Naive B cell (primary cell): ENCODE measurements at places on chromosomes 16 and 17.

- DNase-seq = no peak
Measured at GRCh38 chr16:49632795-49633184, 223.1 kb downstream of the ZNF423 start.

- DNase-seq = no peak
Measured at GRCh38 chr17:77429369-77429968, 288.7 kb downstream of the SEC14L1 start.

DNA sequence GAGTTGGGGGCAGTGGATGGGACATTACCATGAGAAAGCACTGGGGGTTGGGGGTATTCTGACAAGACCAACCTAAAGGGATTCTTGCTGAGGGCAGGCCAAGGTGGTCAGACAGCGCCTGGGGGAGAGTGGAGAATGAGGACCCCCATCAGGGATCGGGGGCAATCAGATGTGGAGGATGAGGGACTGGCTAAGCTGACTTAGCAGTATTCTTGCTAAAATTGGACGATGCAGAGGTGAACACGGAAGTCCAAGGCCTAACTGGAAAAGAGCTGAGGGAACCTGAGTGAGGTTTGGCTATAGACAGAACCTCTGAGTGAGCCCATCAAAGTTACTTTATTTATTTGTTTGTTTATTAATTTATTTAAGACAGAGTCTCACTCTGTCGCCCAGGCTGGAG is 9.2 kb downstream of the QPRT start:
- DNase-seq = no peak

DNA sequence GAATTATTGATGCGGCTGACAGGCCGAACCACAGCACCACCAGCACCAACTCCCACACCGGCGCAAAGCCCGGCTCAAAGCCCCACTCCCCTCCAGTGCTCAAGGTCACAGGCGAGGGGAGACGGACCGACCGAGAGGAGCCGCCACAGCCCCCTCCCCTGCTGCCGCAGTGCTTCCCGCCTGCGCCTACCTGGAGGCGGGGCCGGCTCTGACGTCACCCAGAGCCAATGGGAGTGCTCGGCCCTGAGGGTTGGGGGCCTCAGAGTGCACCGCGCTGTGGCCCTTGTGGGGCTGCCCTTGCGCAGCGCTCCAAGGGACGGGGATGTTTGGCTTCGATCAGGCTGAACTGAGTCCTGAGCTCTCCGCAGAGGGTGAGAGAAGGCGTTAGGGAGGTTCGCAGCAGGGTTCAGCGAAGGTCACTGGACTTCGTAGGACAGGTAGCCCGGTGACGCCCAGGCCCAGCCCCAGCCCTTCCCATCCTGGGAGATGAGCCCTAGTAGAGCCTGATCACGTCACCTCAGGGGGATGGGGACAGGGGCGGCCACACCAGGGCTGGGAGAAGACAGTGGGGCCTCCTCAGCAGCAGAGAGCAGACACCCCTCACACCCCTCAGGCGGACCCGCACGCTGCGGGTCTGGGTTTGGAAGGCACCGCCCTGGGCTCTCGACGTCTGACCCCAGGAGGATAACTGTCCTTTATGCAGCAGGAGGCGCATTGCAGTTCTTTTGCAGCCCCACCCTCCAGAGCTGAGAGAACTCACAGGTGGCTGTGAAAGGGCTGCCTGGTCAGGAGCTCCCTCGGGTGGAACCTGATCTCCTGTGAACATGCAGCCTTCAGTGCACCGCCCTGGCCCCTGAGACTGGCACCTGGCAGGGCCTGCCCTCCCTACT is 1.5 kb downstream of the NDRG4 start:
- peak; percentile 43 for DNase-seq

GRCh38 chr16:10121897-10122425 is 60.3 kb downstream of the GRIN2A start:
- DNase-seq = no peak

DNA sequence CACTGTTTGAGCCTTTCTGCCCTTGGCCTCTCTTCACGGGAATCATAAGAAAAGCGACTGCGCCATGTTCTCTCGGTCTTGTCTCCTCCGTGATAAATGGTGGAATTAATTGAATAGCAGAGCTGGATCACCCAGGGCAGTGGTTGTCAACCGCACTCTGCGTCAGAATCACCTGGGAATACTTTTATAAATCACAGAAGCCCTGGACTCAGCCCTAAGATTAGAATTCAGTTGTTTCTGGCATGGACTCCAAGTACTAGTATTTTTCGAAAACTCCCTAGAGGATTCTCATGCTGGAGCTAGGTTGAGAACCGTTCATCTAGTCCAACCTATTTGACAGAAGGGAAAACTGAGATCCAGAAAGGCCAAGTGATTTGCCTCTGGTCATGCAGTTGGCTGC is 64.1 kb downstream of the SPACA3 start:
- DNase-seq = no peak

GRCh38 chr17:59093702-59094231 is 12.9 kb downstream of the TRIM37 start:
- no peak for DNase-seq

- DNase-seq = no peak
Measured at GRCh38 chr17:44781551-44782325, 22.9 kb downstream of the ADAM11 start.

- no peak for DNase-seq
Measured at GRCh38 chr17:28196636-28197035, 122.4 kb upstream of the TMEM97 start.

- DNase-seq = no peak
Measured at GRCh38 chr17:40139566-40140058, 725 bp upstream of the CASC3 start.

- DNase-seq = no peak
Measured at GRCh38 chr16:75114946-75115825, 1.4 kb downstream of the LDHD start.

DNA sequence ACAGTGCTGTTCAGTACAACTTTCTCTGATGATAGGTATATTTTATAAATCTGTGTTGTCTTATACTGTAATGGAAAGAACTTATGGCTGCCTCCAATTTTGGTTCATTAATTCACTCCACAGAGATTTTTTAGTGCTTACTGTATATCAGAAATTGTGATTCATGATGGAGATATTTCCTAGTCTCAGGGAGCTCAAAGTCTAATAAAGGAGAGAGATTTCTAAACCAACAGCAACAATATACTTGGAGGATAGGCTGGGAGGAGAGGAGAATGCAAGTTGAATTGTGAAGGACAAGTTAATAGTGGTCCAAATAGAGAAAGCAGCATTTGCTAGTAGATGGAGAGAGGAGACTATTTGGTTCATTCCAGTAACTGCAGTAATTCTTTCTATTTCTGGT is 63.5 kb downstream of the TANC2 start:
- DNase-seq = no peak

GRCh38 chr17:50238601-50239280 is 35.5 kb upstream of the TMEM92 start:
- no peak for DNase-seq

DNA sequence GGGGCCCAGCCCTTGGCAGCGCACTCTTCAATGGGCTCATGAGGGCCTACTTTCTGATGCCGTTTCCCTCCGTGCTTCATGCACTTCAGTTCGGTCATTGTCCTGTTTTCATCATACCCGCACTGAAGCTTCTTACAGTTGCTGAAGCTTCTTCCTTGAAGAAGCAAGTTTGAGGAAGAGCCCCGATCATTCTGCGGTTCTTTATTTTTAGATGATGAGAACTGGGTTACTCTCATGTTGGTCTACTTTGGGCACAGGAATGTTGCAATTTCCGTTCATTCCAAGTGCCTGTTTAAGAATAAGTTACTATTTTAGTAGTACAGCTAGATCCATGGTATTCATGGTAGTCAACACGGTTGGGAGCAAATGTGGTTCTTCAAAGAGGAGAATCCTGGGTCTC is 587.7 kb upstream of the HSBP1 start:
- DNase-seq = no peak

GRCh38 chr17:4417129-4417667 is 16.5 kb upstream of the SPNS3 start:
- no peak for DNase-seq

DNA sequence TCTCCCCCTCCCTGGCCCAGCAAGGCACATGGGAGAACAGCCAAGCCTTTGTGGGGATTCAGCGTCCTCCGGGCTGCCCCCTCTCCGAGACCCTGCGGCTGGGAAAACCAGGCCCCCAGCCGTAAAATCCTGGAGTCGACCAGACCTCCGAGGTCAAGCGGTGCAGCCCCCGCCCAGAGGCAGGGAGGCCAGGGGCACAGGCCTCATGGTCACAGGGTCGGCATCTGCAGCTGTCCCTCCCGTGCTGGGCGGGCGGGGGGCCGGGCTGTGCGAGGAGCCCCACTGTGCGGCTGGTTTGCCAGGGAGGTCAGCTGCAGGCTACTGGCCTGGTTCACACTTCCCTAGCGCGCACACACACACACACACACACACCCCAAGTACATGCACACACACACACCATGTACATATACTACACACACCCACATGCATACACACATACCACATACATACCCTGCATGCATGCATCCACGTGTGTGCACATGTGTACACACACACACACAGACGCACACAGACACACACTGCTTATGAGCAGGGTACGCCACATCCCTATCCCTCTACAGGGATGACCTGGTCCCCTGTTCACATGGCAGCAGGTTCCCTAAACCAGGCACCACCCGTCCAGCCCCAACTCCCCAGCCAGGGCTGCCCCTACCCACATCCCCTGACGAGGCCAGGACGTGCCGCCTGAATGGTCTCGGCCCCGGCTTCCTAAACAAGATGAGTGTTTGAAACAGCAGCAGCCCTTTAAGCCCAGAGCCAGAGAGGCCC is 108.9 kb upstream of the CIBAR2 start:
- no peak for DNase-seq

DNA sequence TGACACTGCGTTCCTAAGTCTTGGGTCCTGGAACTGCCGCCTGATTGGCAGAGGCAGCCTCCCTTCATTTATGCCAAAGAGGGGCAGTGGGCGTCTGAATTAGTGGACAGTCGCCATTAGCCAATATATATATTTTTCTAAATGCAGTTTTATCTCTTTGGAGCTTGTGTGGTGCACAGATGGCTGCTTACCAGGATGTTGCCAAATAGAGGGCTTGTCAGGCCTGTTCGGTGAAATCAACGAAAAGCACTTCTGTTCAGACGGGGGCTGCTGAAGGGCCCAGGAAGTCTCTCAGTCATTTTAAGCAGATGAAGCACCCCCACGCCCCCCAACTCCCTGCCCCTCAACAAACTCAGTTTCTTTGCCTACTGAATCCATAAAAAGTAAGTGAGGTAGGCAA is 66.0 kb downstream of the RAP1GAP2 start:
- DNase-seq = no peak

- DNase-seq = no peak
Measured at GRCh38 chr17:2304931-2305330, 1.2 kb downstream of the SRR start.

DNA sequence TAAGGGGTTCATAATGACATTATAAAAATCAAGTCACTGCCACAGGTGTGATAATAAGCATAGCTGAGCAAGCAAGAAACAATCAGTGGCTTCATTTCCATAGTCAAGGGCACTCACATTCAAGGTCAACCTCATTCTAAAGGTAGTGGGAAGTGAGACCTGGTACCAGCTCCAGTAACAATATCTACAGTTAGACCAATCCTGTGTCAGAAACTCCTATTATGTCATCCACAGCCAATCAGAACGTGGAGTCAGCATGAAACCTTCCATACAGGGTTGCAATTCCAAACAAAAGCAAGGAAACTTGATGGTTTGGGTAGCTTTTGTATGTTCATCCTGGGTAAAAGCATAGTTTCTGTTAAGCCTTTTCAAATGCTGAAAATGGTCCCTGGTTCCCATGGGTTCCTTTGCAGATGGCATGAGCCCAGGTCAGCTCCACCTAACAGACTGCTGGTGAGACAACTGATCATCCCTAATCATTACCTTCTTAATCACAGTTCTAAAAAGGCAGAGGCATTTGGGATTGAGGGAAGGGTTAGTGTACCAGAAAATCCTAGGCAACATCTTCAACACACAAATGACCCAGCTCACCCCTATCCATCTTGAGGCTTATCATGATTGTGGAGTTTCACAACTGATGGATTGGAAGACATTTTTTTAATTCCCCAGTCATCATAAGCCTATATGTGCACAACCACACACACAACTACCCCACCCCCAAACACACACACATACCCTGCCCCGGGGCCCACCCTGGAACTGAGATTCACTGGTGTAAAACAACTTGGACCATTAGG is 30.4 kb downstream of the TEX2 start:
- DNase-seq = no peak

DNA sequence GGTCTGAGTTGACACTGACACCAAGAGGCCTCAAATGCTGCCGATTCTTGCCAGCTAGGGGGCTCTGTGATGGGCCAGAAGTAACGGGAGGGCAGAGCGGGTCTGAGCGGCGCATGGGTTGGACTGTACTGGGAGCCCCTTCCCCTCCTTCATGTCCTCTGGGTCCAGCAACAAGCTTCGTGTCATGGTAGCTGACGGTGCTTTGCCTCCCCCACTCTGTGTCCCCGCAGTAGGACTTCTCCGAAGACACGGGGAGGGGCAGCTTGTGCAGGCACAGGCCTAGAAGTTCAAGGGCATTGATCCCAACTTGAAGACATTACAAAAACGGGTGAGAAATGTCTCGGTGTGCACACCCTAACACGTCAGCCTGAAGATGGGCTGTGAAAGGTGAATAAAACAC is 39.8 kb upstream of the DNAH17 start:
- DNase-seq = no peak

DNA sequence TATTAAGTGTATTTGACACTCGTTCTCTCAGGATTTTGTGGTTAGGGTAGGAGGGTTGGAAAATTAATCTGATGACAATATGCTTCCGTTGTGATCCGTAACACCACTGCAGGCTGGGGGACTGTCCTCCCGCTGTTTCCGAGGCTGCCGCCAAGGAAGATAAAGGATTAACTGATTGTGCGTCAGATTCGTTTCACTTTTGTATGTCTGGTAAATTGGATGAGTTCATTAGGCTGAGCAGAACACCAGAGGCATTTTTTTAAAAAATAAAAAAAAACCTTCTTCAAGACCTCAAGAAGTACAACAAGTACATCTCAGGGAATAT is 486.7 kb upstream of the SALL1 start:
- no peak for DNase-seq

DNA sequence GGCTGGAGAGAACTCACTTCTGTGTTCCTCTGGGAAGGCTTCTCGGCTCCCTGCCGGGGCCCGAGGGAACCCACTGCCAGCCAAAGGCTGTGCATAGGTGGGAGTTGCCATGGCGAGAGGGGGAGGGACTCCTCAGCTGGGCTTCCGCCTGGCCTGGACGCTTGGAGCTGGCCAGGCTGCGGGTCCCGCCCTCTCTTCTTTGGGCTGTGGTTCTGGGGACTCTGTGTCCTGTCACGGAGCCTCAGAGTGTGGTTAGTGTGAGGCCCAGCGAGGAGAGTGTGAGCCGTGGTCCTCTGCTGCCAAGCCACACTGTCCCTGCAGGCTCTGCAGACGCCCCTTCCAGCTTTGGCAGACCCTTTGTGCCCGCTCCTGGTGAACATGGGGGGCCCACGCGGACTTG is 123.1 kb downstream of the OR1D5 start:
- DNase-seq = no peak

DNA sequence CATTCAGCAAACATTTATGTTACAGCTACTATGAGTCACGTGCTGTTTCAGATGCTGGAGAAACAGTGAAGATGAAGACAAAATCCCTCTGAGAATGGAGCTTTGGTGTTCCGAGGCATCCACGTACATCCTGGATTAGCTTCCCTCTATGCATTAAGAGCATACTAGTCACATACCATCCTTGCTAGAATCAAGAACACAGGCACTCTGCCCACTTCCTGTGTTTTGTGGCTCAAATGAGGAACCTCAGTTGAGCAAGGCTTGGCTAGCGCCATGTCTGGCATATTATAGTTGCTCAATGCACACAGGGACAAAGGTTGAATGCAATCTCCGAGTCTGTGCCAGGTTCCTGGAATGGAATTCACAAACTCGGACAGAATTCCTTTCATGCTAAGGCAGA is 297.5 kb downstream of the XYLT1 start:
- peak; percentile 25 for DNase-seq
